ENCODE measurements at places on chromosomes 13 and 19.

- DNase-seq, result peak; percentile 11
These were observed 423 bp downstream of the LSM14A start for GRCh38 chr19:34172661-34173192.

GRCh38 chr13:87855553-87855952, 184.4 kb downstream of the SLITRK5 start:
- DNase-seq, result no peak

- DNase-seq, result no peak
These were observed 19.7 kb downstream of the ZFR2 start for GRCh38 chr19:3849092-3849491.

DNA sequence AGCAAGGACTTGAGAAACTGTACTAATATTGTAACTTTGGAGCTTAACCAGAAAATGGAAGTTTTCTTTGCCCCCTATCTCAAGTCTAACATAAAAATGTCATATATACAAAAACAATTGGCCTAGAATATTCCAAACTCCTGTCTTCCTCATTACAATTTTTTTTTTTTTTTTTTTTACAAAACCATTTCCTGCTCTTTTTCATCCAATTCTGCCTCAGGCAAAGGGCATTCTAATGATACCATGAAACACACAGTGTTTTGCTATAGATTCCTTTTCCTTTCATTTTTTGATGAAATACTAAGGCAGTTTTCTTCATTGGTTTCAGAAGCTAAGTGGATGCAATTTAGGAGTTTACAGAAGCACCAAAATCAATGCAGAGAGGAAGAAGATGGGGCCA, 119.7 kb downstream of the LHFPL6 start:
- DNase-seq, result no peak

GRCh38 chr19:45178262-45179071, at the start of gene BLOC1S3:
BLOC1S3 (plus strand) TSS chr19:45178784; CDS start chr19:45179297, 513 bp downstream.
- peak; percentile 100 for DNase-seq

DNA sequence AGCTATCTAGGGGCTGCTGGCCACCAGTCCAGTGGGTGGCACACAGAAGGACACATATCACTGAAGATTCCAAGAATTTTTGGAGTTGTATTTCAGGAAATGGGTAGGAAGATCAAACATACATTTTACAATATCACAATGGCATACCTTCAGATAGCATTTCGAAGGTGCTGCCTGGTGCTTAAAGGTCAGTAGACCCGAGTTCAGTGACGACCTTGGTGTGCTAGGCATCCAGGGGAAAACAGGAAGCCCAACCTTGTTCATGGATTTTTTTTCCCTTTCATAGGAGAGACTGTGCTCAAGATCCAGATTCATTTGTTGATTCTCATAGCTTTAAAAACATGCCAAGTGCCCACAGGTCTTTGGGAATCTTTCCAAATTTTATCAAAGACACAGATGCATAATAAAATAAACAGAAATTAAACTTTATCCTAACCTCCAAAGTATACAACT, 51.0 kb upstream of the RCBTB2 start:
- DNase-seq, result no peak

DNA sequence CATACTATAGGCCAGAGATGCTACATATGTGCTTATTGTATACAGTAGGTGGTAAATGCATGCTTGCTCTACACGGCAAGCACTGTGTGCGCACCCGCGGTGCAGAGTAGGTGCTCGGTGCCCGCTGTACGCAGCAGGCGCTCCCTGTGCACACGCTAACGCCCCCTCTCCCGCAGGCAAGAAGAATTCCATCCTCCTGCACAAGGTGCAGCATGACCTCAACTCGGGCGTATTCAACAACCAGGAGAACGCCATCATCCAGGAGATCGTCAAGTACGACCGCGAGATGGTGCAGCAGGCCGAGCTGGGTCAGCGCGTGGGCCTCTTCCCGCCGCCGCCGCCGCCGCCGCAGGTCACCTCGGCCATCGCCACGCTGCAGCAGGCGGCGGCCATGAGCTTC, 17.7 kb downstream of the POLRMT start:
- DNase-seq, result no peak

GRCh38 chr19:3250675-3251074, 26.2 kb downstream of the CELF5 start:
- no peak for DNase-seq

DNA sequence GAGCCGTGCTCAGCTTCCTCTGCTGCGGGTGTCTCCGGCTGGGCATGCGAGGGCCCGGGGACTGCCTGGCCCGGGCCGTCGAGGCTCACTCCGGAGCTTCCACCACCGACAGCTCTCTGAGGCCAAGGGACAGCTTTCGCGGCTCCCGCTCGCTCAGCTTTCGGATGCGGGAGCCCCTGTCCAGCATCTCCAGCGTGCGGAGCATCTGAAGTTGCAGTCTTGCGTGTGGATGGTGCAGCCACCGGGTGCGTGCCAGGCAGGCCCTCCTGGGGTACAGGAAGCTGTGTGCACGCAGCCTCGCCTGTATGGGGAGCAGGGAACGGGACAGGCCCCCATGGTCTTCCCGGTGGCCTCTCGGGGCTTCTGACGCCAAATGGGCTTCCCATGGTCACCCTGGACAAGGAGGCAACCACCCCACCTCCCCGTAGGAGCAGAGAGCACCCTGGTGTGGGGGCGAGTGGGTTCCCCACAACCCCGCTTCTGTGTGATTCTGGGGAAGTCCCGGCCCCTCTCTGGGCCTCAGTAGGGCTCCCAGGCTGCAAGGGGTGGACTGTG, 1.2 kb downstream of the S1PR4 start:
- no peak for DNase-seq

DNA sequence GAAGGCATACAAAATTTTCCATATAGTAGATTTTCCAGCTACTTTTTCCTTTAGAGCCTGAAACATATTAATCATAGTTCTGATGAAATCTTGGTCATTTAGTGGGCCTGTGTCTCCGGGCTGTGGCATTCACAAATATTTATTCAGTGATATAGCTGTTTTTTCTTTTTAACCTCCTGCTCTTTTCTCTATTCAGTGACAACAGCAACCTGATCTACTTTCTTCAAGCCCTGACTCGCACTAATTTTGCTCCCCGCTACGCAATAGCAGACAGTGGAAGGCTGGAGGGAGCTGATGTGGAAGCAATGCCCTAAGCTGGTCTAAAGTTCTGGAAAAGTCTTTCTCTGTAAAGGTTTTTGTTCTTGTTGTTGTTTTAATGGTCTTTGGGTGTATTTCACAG, 289.7 kb downstream of the SLITRK6 start:
- no peak for DNase-seq

DNA sequence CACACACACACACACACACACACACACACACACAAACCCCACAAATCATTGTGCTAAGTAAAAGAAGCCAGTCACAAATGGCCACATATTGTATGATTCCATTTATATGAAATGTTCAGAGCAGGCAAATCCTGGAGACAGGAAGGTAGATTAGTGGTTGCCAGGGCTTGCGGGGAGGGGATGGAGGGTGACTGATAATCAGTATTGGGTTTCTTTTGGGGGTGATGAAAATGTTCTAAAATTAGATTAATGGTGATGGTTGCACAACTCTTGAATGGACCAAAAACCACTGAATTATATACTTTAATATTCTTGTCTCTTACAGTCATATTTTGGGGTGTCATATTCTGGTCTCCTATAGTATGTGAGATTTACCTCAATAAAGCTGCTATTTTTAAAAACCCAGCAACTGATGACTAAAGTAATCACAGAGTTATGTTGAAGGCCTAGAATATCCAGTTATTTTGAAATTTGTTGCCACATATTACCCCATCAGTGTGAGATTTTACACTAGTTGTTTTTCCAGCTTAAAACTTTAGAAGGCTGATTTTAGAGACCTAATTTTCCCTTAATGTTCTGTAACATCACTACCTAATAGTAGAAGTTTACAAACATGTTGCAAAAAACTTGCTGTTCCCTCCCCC, 20.3 kb downstream of the FLT1 start:
- DNase-seq, result no peak

DNA sequence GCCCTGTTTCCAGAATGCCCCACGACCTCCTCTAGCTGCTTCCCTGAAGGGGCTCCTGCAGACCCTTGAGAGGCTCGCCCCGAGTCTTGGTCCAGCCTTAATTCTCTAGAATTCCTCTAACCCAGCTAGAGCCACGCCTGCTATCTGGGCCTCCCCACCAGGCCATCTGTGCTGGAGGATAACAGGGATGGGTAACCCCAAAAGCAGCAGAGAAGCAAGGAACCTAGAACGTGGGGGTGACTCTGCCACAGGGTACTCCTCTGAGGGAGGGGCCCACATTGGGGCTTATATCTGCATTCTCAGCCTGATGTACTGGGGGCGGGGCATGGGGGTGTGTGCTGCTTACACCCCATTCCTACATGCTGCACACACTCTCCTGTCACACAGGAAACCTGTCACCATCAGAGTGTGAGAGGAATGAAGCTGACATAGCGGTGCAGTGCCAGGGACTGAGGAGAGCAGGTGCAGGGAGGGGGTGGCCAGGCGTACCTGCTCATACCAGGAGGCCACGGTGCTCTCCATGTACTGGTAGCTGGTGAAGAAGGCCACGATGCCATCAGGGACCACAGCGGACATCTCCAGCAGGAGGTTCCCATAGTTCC, 13.8 kb downstream of the KLC3 start:
- DNase-seq, result no peak

DNA sequence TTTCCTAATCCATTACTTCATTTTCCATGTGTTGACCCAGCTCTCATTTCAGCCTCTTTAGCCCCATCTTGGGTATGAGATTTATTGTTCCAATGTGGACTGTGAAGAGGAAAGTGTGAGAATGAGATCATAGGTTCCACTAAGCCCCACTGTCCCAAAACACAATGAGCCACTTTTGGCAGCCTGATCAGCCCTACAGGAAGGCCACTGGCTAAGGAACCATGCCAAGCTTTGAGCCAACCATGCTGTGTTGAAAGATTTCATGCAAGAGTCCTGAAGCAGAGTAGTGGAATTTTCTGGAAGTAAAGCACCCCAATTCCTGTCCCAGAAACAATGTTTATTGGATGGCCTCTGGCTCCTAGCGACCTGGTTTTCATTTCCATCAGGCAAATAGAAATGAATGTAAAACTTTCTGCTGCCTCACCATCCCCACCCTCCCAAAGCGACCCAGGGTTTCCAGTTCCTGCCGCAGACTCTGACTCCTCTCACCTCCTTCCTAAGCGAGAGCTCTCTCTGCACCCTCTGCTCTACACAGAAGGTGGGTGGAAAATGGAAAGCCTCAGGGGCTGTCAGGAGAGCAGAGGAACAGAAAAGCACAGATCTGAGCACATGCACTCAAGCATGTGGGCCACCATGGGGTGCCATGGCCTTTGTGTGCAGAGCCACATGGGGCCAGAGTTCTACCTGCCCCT, 73.1 kb downstream of the KCTD12 start:
- no peak for DNase-seq

DNA sequence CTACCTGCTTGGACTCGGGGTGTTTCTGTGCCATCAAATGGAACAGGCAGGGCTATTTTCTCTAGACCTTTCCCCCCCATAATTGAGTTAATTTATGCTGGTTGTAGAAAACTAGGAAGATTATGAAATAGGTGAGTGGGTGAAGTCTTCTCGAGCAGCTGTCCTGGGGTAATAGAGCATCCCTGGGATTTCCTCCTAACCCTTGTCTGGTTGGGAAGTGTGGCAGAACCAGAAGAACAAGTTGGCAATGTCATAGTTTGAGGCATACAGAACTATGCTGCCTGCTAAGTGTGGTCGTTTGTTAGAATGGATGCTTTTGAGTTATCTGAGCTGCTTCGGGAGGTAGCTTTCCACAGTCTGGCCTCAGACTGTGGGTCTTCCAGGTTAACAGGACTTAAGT, 3.7 kb downstream of the GATAD2A start:
- no peak for DNase-seq

- no peak for DNase-seq
These were observed 5.5 kb downstream of the ACTMAP start for GRCh38 chr19:40744554-40745401.

DNA sequence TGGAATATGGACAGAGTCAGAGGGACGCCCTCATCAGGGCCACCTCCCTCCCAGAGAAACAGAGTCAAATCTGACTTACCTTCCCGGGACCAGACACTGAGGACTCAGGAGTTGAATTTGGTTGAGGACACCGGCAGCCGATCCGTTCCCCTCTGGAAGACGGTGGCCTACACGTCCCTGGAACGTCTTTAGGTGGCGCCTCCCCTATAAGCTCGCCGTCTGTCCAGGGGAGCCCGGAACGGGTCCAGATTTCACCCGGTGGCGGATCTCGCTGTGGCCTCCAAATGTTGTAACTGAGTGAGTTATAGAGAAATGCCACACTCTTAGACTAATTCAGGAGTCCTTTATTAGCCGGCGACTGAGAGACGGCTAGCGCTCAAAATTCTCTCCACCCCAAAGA, 9.0 kb downstream of the TNFSF14 start:
- no peak for DNase-seq

- DNase-seq, result no peak
These were observed 1.6 kb downstream of the CLN5 start for GRCh38 chr13:76993473-76993872.

- no peak for DNase-seq
These were observed 5.4 kb upstream of the ZNF682 start for GRCh38 chr19:20044663-20045062.

GRCh38 chr13:21218351-21219035, 42.0 kb downstream of the MRPL57 start:
- peak; percentile 92 for DNase-seq

DNA sequence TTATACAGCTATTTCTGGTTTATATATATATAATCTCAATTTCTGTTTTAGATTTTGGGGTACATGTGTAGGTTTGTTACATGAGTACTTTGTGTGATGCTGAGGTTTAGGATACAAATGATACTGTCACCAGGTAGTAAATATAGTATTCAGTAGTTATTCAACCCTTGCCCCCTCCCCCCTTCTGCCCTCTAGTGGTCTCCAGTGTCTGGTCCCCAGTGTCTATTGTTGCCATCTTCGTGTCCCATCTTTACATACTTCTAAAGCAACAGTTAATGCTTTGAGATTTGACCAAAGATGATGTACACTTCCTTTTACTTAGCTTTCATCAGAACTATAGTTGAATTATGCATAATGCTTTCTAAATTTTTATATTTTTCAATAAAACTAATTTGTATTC, 1623.4 kb upstream of the PRR20A start:
- DNase-seq, result no peak

DNA sequence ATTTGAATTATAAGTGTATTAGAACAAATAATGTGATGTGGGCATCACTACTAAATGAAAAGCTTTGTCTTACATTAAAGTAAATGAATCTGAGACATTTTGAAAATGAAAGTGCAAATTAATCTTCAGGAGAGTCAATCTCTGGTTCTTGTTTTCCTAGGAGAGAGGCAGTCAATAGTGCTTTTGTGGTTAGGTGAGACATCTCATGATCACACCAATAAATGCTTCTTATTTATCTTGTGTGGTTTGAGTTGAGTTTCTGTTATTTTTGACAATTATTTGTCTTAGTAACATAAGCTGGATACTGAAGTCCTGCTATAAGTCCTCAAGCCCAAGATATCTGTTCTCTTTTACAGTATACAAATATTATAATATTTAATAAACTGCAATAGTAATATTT, 1378.0 kb upstream of the PCDH9 start:
- DNase-seq, result no peak

- no peak for DNase-seq
These were observed 11.4 kb upstream of the LTBP4 start for GRCh38 chr19:40589591-40590429.
